PC-9 (cell line): ENCODE measurements at places on chromosomes 4 and X. TPM values are rescaled to one million over a fixed set of nuclear protein-coding genes. Genes with fewer than 3 reads are reported as not detected.

The ZNF157 gene
- not detected in 2 replicates for total RNA-seq

- no peaks in the 10 kb centered on the region for H3K4me1 ChIP-seq
- no peaks in the 10 kb centered on the region for H3K36me3 ChIP-seq
- H3K4me3 ChIP-seq = no peak overlapping the region
- no peak for DNase-seq
Observed at GRCh38 chr4:56086073-56086541, 137.4 kb downstream of the CEP135 start.

The ADAMTS3 gene
- 0.30 and 0.76 TPM in 2 replicates for total RNA-seq

GRCh38 chr4:5511791-5512190, 196.6 kb downstream of the EVC2 start:
- no peaks in the 10 kb centered on the region for H3K27me3 ChIP-seq
- DNase-seq = no peak
- H3K27ac ChIP-seq = no peak overlapping the region

GRCh38 chrX:72316408-72317110, 10.8 kb upstream of the CITED1 start:
- no peaks in the 10 kb centered on the region for H3K4me1 ChIP-seq
- H3K27me3 ChIP-seq = no peaks in the 10 kb centered on the region
- no peak for DNase-seq
- H3K27ac ChIP-seq = no peak overlapping the region

DNA sequence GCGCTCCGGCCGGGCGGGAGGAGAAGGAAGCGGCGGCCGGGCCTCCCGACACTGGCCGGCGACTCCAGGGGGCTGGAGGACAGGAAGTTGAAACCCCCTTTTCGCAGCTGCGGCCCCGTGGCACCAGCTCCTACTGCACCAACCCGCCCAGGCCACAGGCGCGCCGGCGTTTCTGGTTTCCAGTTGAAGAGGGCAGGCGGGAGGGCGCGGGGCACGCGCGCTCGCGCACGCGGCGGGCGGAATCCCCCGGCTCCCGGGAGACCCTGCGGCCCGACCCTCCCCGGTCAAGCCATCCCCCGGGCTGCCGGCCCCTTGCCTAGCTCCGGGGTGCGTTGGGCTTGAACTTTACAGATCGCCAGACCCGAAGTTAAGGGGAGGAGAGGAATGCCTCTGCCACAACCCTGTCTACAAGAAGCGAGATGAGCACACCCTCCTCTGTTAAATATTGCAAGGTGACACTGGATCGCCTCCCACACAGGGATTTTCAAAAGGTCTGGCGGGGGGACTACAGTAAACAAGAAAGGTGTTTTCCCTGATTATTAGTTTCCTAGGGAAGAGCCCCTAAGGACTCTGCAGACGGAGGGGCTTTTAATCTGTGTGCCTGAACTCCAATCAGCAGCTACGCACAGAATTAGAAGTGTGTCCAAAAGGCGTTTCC, 1.4 kb downstream of the ELOVL6 start:
- H3K4me1 ChIP-seq = peaks cover 12% of the 10 kb centered on the region
- no peaks in the 10 kb centered on the region for H3K36me3 ChIP-seq
- peak overlapping the region; percentile 62 for H3K27ac ChIP-seq
- no peak for DNase-seq
- H3K4me3 ChIP-seq = peak overlapping the region; percentile 72

DNA sequence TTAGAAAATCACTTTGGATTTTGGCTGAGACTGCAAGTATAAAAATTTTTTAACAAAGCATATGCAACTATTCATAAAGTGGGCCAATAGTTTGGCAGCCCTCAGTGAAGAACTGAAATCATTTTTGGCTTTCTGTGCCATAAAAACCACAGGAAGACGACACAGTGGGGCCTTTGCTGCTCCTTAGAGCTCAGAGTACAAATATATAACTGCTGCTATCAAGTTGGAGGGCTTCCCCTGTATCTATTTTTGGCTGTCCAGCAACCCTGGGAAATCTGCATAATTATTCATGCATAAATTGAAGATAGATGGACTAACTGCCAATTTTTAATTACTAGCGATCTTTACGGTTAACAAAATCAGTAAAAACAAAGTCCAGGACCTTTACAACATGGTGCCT, 51.5 kb upstream of the FTHL17 start:
- H3K27ac ChIP-seq = no peak overlapping the region
- no peak for DNase-seq
- H3K27me3 ChIP-seq = no peaks in the 10 kb centered on the region
- H3K4me3 ChIP-seq = no peak overlapping the region
- no peaks in the 10 kb centered on the region for H3K36me3 ChIP-seq

The TRPC3 gene
- 0.24 TPM in 1 of 2 replicates, not detected in the other for total RNA-seq

DNA sequence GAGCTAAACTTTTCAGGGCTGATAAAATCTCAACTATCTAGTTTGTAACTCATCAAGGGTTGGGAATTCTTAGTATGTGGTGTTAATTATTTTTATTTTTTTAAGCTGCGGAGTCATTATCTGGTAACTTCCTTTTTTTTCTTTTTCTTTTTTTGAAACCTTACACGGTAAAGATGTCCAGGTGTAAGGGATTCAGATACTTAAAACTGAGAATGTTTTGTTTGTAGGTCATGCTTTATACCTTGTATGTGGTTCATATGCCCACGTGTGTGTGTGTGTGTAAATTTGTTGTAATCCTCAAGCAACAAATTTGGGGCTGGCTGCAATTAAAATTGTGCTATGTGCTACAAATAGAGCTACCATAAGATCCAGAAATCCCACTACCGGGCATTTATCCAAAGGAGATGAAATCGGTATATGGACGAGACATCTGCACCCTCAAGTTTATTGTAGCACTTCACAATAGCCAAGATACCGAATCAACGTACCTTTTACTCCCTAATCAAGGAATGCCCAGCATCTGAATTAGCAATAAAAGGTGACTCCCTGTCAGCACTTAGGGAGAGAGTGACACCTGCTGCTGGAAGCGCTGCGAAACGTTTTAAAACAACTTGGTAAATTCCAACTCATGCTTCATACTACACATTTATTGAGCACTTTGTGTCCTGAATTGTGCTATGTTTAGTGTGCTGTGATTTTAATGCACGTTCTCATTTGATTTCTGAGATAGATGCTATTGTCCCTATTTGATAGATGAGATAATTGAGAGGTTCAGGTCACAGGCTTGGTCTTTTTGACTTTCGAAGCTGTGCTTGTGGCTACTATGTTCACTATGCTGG, 16.1 kb downstream of the MSMO1 start:
- DNase-seq = no peak
- no peaks in the 10 kb centered on the region for H3K27me3 ChIP-seq
- no peak overlapping the region for H3K4me3 ChIP-seq
- H3K36me3 ChIP-seq = peaks cover 11% of the 10 kb centered on the region; the same call in 1 of the 2 replicates
- no peak overlapping the region for H3K27ac ChIP-seq
- H3K4me1 ChIP-seq = no peaks in the 10 kb centered on the region

- H3K27ac ChIP-seq = no peak overlapping the region
- H3K4me1 ChIP-seq = no peaks in the 10 kb centered on the region
- H3K36me3 ChIP-seq = no peaks in the 10 kb centered on the region
- H3K27me3 ChIP-seq = no peaks in the 10 kb centered on the region
Observed at GRCh38 chr4:80878218-80878617, 152.3 kb upstream of the BMP3 start.

DNA sequence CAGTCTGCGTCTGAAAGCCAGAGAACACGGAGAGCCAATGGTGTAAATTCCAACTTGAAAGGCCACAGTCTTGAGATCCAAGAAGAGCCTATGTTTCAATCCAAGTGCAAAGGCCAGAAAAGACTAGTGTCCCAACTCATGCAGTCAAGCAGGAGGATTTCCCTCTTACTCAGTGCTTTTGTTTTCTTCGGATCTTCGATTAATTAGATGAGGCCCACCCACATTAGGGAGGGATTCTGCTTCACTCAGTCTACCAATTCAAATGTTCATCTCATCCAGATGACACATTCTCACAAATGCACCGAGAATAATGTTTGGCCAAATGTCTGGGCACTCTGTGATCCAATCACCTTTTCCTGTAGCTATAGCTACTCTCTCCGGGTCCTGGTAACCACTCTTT, 91.5 kb upstream of the S100G start:
- no peaks in the 10 kb centered on the region for H3K27me3 ChIP-seq
- no peaks in the 10 kb centered on the region for H3K4me1 ChIP-seq
- DNase-seq = no peak
- H3K36me3 ChIP-seq = no peaks in the 10 kb centered on the region
- no peak overlapping the region for H3K27ac ChIP-seq

The NDNF gene
- total RNA-seq = not detected in 2 replicates

DNA sequence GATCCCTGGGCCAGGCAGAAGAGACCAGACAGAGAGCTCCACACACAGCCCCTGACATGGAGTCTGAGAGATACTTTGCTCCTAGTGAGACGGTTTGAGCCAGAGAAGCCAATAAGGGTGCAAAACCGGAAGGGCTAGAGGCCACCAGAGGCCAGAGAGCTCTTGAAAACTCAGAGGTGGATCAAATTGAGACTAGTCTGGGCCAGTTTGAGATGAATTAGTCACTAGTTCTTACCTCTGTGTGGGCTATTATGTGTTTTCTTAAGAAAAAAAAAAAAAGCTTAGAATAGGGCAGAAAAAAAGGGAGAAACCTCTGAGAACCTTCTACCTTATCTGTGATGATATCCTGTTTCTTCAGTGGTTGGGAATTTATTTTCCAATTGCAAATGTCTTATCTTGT, 110.4 kb upstream of the EDNRA start:
- no peaks in the 10 kb centered on the region for H3K36me3 ChIP-seq
- H3K27me3 ChIP-seq = no peaks in the 10 kb centered on the region
- peaks cover 19% of the 10 kb centered on the region for H3K4me1 ChIP-seq
- H3K4me3 ChIP-seq = no peak overlapping the region
- H3K27ac ChIP-seq = peak overlapping the region; percentile 78

- H3K27ac ChIP-seq = no peak overlapping the region
- no peaks in the 10 kb centered on the region for H3K4me1 ChIP-seq
- H3K4me3 ChIP-seq = no peak overlapping the region
- no peaks in the 10 kb centered on the region for H3K27me3 ChIP-seq
- H3K36me3 ChIP-seq = no peaks in the 10 kb centered on the region
Observed at GRCh38 chrX:119488749-119489148, 20.5 kb downstream of the SLC25A5 start.

The F9 gene
- not detected in 2 replicates for total RNA-seq

DNA sequence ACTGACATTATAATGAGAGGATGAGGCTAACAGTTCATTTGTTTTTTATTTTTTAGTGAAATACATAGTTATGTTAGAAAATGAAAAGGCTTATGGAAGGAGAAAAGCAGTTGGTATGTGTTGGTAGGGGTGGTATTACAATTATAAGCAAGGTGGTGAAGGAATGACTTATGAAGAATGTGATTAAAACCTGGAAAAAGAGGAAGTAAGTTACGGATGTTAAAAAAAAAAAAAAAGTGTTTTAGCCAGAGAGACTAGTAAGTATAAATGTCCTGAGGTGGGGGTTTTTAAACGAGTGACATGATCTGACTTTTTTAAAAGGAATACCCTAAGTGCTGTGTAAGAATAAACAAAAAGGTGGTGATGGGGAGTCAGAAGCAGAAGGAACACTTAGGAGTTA, 206.8 kb downstream of the IL15 start:
- no peak for DNase-seq
- H3K27ac ChIP-seq = no peak overlapping the region
- H3K27me3 ChIP-seq = no peaks in the 10 kb centered on the region
- H3K4me3 ChIP-seq = no peak overlapping the region
- no peaks in the 10 kb centered on the region for H3K36me3 ChIP-seq

The AASDH gene
- 10.2 and 11.5 TPM in 2 replicates for total RNA-seq

GRCh38 chrX:124478046-124478445, 131.7 kb downstream of the SH2D1A start:
- H3K36me3 ChIP-seq = no peaks in the 10 kb centered on the region
- no peaks in the 10 kb centered on the region for H3K27me3 ChIP-seq
- H3K4me1 ChIP-seq = no peaks in the 10 kb centered on the region
- H3K27ac ChIP-seq = no peak overlapping the region
- DNase-seq = no peak

GRCh38 chr4:6991771-6992557, 51.2 kb upstream of the TADA2B start:
- no peak overlapping the region; the same call in 1 of the 2 replicates for H3K27ac ChIP-seq
- DNase-seq = peak; percentile 48

DNA sequence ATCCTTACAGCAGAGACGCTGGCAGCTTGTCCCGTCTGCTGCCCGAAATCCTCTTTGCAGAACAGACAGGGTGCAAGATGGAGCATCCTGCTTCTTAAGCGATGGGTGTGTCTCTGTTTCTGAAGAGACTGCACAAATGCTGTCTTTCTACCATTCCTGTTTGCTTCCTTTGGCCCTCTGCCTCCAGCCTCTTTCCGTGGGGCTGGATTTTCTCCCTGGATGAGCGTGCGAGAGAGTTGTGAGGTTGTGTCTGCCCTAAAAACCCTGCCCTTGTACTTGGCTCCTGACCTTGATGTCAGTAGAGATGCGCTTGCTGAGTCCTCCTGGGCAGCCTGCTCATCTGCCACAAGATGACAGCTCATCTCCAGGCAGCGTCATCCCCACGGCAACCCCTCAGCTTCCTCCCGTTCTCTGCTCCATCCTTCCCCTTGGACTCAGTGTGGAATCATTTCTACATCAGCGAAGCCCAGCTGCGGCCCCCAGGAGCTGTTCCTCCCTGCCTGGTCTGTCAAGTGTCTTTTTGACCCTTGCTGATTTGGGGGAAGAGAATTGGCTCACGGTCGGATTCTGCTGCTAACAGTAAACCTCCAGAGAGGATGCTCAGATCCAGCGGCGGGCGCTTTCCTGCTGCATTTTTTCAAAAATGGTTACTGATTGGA, 246.2 kb downstream of the ASMT start:
- H3K4me1 ChIP-seq = no peaks in the 10 kb centered on the region
- no peaks in the 10 kb centered on the region for H3K36me3 ChIP-seq
- no peak overlapping the region for H3K4me3 ChIP-seq
- H3K27ac ChIP-seq = no peak overlapping the region
- peaks cover 76% of the 10 kb centered on the region for H3K27me3 ChIP-seq
- no peak for DNase-seq

The UBQLN2 gene
- 53.5 and 78.7 TPM in 2 replicates for total RNA-seq

DNA sequence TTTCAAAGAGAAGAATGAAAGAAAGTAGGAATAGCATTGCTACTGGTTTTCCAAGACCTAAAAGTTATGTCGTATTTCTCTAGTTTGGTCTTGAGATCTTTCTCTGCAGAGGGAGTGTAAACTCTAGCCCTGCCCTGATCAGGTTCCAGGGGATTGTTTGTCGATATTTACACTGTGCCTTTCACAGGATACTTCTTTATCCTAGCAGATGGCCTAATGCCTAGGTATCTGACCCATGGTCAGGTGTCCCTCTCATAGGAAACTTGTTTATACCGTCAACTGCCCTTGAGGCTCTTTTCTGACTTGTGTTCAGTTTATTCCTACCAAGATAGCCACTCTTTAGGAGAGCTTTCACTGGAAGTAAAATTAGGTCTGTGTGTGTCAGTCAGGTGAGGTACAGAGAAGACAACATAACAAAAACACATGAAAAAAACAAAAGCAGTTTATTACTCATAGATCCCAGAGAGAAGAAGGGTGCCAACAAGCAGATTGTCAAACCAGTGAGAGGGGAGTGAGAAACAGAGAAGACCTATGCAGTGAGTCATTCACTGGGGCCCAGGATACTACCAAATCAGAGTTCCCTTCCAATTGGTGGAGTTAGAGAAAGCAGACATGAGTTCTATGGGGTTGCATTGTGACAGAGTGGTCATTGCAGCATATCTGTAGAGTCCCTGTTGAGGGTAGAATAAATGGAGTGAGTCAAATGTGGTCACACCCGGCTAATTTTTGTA, 40.6 kb upstream of the THOC2 start:
- no peak for DNase-seq
- H3K27ac ChIP-seq = no peak overlapping the region
- no peaks in the 10 kb centered on the region for H3K36me3 ChIP-seq
- no peaks in the 10 kb centered on the region for H3K27me3 ChIP-seq
- no peaks in the 10 kb centered on the region for H3K4me1 ChIP-seq

GRCh38 chrX:28491941-28492340, 95.3 kb upstream of the IL1RAPL1 start:
- H3K27me3 ChIP-seq = no peaks in the 10 kb centered on the region
- no peak overlapping the region for H3K27ac ChIP-seq
- H3K4me3 ChIP-seq = no peak overlapping the region
